ENCODE measurements at places on chromosomes 2 and 18.

- DNase-seq, result no peak
Measured at GRCh38 chr2:169895294-169895985, 68.2 kb downstream of the UBR3 start.

DNA sequence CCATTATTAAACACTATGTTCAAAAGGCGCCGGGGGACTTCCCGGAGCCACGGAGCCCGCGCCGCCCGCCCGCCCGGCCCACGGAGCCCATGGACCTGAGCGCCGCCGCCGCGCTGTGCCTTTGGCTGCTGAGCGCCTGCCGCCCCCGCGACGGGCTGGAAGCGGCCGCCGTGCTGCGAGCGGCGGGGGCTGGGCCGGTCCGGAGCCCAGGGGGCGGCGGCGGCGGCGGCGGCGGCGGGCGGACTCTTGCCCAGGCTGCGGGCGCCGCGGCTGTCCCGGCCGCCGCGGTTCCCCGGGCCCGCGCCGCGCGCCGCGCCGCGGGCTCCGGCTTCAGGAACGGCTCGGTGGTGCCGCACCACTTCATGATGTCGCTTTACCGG, 197 bp downstream of the GDF7 start:
- DNase-seq, result no peak

GRCh38 chr2:119290859-119291587, 67.4 kb downstream of the STEAP3 start:
- DNase-seq, result no peak

- DNase-seq, result peak; percentile 61
Measured at GRCh38 chr2:121076885-121077549, 208.0 kb downstream of the TFCP2L1 start.

- DNase-seq, result no peak
Measured at GRCh38 chr2:105324732-105325131, 4.8 kb downstream of the TGFBRAP1 start.

DNA sequence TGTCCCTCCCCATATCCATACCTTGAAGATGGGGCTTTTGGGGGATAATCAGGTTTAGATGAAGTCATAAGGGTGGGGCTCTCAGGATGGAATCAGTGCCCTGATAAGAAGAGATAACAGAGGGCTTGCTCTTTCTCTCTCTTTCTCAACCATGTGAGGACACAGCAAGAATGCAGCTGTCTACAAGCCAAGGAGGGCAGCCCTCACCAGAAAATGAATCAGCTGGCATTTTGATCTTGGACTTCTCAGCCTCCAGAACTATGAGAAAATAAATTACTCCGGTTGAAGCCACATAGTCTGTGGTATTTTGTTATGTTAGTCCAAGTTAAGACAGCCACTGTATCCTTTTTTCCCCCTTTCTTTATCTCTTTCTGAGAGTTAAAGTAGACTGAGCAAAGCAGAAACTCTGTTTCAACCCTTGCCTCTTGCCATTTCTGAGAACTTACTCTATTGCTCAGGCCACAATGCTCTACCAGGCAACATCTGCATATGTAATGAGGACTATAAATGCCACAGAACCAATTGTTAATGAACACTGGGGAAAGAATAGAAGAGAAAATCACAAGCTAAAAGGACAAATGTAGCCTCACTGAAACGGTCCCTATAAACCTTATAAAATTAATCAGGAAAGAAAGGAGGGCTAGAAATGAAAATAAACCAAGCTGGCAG, 56.9 kb downstream of the SRBD1 start:
- no peak for DNase-seq

DNA sequence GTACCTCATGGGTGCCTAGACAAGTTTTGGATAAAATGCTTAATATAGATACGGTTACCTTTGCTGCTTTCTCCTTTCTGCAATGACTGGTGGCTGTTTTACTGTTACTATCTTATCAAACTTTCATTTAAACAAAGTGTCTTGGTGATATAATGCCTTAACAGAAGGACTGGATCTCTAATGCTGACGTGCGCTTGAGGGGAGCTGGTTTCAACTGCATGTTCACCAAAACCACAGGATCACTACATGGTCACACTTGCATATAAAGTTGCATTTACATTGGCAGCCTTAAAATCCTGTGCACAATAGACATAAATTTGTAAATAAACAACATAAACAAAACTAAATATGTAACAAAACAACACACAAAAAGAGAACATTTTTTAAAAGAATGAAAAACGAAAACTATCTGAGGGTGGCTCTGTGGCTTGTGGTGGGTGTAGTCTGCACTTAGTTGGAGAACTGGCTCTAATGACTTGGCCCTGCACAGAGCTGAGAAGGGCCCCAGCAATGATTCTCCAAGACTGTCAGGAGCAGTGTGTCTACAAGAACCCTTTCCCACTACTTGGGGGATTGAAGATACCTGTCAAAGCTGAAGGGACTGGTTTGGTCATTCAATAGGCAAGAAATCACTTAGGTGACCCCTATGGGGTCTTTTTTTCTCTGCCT, 135.5 kb downstream of the UXS1 start:
- DNase-seq, result no peak

GRCh38 chr2:70482401-70482800, 71.2 kb downstream of the TGFA start:
- DNase-seq, result no peak

DNA sequence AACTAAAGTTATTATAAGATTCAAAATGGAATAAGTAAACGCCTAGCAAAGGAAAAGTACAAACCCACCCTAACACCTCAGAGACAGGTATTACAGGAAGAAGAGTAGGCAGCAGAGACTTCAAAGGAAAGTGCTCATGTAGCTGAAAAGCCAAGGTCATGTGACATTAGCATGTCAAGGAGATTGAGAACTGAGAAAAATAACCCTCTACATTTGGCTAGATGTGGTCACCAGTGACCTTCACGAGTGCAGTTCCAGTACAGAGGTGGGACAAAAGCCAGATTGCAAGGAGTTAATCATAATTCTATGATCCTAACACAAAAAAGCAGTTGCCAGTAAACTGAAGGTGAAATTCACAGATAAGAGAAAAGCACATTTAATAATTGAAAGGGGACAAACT, 252.7 kb downstream of the ZEB2 start:
- peak; percentile 8 for DNase-seq

DNA sequence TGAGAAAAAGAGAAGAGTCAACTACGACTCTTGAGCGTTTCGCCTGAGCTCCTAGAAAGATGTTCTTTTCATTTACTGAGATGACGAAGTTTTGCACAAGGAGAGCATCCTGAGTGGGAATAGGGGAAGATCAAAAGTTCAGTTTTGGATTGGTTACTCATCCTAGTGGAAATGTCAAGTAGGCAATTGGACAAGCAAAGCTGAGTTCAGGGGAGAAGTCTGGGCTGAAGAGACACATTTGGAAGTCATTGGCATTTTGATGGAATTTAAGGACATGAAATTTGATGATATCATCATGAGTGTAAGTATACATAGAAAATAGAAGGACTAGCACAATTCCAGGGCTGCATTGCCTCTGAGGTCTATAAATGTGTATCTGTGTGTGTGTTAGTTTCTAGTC, 416.6 kb downstream of the RAD51AP2 start:
- DNase-seq, result no peak

GRCh38 chr2:71277536-71278103, 50.7 kb upstream of the PAIP2B start:
- peak; percentile 7 for DNase-seq

- no peak for DNase-seq
Measured at GRCh38 chr18:22627506-22627905, 209.8 kb upstream of the CTAGE1 start.

DNA sequence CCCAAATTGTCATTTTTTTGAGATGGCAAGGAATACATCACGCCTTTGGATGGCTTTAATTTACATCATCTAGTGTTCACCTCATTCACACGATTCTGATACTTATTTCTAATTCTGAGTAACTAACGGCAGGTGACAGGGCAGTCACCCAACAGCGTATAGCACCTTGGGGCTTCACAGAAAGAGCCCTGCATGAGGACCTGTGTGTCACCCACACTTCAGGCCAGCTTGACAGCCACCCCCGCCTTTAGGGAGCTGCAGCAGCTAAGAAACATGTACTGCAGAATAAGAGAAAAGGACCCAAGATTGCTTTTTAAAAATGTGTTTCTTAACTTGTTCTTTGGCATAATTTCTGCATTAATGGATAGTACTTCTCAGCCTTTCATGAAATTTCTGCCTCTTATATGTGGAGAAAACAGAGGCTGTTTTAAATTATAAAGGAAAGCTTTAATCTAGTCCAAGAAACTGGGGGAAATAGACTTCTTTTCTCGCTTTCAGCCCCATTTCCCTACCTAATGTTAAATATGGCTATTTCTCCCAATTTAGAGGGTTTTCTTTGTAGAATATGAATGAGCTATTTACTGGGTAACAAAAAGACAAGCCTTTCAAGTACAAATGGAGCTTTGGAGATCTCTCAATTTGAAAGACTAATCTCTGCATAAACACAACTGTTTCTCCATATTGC, 245.1 kb downstream of the LDLRAD4 start:
- no peak for DNase-seq

GRCh38 chr2:239313776-239314175, 87.0 kb downstream of the HDAC4 start:
- DNase-seq, result no peak

DNA sequence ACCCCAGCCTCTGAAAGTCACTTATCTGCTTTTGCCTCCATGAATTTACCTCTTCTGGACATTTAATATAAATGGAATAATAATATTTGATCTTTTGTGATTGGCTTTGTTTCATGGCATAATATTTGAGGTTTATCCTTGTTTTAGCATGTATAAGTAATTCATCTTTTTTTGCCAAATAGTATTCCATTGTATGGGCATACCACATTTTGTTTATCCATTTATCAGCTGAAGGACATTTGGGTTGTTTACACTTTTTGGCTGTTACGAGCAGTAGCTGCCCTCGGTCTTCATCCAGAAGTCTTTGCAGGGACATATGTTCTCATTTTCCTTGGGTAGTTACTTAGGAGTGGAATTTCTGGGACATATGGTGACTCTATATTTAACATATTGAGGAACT, 53.0 kb upstream of the SMIM21 start:
- no peak for DNase-seq

DNA sequence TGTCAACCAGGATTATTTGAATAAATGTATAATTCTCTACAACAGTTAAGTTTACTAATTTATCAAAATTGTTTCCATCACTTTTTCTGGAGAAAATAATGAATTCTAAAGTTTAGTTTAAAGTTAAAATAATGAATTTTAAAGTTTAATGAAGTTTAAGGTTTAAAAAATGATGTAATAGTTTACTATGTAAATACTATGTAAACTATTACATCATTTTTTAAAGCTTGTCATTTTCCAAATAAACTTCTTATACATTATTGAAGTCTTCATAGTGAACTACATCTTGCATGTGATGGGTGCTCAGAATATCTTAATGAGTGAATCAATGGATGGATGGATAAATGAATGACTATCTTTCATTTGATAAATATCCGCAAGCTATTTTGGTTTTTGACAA, 38.8 kb downstream of the CD28 start:
- DNase-seq, result no peak

GRCh38 chr2:241659150-241659739, 21.8 kb downstream of the ATG4B start:
- no peak for DNase-seq

Measured in GM12892 (cell line).